ENCODE measurements at places on chromosomes 13 and 19.

- peak; percentile 64 for DNase-seq
These were observed 6.3 kb downstream of the ERICH4 start for GRCh38 chr19:41449079-41449864.

GRCh38 chr13:33218426-33218825 lies 67.1 kb downstream of the STARD13 start:
- DNase-seq = no peak

GRCh38 chr19:42277821-42278451 lies 8.9 kb downstream of the CIC start:
- no peak for DNase-seq

DNA sequence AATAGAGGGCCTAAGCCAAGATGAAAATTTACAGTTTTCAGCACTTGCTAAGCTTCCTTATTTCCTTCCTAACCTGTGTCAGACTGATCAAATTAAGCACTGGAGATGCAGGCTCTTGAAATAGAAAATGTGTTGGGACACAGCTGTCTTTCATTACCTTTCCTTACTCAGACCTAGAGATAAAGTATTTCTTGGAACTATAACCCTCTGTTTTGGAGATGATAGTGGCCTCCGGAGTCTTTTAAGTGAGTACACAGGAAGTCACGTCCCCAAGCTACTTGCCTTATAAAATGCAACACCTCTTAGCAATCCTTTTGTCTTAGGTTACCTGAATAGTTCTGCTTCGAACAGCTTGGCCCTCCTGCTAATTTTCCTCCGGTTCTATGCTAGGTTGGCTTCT lies 12.4 kb upstream of the AKAP11 start:
- DNase-seq = no peak

GRCh38 chr19:30364866-30365800 lies 7.1 kb upstream of the ZNF536 start:
- no peak for DNase-seq

- no peak for DNase-seq
These were observed 85.8 kb upstream of the SPATA13 start for GRCh38 chr13:24074678-24075077.

DNA sequence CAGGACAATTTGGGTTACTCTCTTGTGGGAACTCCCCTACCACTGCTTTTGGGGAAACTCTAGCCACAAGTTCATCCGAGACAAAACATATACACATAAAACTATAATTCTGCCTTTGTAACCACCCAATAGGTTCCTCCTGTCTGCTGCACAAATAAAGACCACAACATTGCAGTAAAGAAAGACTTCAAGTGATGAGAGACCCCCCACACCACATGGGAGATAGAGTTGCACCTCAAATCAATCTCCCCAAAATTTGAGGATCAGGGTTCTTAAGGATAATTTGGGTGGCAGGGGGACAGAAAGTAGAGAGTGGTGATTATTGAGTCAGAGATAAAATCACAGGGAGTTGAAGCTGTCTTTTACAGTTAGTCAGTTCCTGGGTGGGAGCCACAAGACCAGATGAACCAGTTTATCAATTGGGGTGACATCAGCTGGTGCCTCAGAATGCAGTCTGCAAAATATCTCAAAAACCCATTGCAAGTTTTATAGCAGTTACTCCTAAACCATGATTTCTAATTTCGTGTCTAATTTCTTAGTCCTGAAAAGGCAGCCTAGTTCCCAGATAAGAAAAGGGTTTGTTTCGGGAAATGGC lies 1348.5 kb downstream of the PCDH9 start:
- no peak for DNase-seq

DNA sequence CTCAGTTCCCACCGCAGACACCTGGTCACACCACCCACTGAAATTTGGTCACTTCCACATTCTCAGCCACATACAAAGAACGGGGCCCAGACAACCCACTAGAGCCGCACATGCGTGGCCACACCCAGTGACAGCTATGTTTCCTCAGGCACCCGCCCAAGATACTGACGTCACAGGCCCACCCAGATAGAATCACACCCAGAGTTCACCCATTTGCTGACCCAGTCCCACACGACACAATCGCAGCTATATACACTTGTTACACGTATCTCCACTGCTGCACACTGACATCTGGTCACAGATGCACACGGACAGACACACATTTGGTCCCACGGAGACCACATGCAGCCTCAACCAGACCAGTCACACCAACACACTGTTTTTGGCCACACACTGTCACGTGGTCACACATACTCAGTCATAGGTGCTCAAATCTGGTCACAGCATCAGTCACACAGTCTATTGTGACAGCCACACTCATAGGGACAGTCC lies 2.9 kb downstream of the NUMBL start:
- DNase-seq = no peak

DNA sequence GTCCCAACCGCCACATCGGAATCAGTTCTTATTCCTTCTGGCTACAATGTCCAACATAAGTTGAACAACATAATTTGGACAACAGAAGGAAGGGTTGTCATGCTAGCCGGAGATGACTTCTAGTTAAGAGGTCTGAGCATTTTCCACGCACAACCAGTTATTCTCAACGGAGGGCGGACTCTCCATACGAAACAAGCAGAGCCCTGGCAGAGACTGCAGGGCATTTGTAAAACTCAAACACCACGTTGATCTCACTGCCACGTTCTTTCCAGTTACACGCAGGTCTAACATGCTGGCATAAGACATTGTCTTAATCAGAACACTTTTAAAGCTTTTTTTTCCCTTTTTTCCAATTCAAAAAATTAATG lies 38.3 kb upstream of the DCUN1D2 start:
- DNase-seq = no peak

DNA sequence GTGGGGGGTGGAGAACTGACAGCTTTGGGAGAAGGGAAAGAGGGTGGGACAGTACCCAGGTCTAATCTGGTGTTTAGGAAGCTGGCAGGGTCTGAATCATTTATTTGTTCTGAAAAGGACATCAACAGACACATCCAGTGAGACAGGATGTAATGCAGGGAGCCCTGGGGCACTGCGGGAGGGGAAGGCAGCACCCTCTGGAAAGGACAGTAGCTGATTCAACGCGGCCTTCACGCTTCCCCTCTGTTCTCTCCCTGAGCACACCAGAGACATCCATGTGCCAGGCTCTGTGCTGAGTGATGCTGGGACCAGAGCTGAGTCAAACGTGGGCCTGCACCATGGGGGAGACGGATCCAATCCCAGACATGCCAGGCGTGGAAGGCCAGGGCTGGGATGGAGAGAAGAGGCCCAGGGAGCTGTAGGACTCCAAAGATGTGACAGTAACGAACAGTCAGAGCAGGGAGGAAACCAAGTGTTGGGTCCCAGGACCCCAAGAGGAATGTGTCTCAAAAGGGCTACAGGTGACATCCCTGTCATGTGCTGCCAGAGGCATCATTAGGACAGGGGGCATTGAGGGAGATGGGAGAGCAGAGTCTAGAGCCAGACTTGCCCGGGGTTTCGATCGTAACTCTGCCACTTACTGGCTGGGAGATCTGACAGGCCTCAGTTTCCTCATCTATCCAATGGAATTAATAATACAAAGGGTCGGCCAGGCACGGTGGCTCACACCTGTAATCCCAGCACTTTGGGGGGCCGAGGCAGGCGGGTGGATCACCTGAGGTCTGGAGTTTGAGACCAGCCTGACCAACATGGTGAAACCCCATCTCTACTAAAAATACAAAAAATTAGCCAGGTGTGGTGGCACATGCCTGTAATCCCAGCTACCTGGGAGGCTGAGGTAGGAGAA lies 1.7 kb downstream of the ETFB start:
- no peak for DNase-seq

- DNase-seq = no peak
These were observed 2.0 kb upstream of the ZIC2 start for GRCh38 chr13:99979453-99980200.

- peak; percentile 81 for DNase-seq
These were observed 902 bp upstream of the ZNF428 start for GRCh38 chr19:43620061-43621001.

DNA sequence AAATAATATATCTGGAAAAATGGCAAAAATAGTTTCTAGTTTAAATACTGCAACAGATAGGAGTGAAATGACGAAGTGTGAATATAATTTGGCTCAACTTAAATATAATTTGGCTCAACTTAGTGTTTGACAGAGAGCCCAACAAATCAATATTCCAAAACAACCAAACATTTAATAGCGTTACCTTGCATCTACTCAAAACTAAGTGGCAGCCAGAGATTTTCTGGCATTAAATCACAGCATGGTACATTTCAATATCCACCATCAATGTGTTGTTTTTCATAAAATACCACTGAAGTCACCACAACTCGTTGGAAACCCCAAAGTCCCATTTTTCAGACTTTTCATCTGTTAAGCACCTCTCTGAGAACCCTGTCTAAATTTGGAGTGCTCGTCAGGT lies 69.6 kb downstream of the DCLK1 start:
- no peak for DNase-seq

- DNase-seq = no peak
These were observed 87.4 kb upstream of the UFM1 start for GRCh38 chr13:38262211-38262610.

- no peak for DNase-seq
These were observed at the start of gene F10 for GRCh38 chr13:113122550-113123225. Gene F10 (plus strand): TSS chr13:113122799. CDS start chr13:113122856, 57 bp downstream.

DNA sequence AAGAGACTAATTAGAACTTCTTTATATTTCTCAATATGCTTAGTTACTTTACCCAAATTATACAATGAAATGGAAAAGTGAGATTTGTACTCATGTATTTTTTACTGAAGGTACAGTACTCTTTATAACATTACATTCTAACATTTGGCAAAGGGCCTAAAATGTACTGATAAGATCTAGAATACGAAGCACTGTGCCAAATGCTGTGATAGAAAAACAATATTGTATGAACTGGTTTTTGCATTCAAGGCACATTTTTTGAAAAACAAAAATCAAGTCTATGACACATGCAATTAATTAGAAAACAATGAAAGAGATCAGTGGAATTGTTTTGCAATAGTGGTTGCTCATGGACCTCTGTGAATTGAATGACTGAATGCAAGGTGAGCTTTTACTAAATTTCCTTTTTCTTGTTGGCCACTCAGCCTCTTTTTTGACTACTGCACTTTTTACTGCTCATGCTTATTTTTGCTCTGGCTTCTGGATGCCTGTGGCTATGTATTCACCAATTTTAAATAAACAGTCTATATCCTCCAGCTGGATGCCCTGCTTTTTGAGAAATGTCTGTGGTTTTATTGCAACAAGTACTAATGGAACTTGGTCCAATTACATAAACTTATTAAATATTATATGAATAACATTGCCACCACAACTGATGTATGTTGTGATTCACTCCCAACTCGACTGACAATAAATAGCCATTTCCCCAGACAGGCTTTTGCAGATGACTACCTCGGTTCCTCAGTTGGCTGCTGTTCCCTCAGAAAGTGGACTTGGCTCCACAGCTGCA lies 41.4 kb upstream of the OBI1 start:
- no peak for DNase-seq

DNA sequence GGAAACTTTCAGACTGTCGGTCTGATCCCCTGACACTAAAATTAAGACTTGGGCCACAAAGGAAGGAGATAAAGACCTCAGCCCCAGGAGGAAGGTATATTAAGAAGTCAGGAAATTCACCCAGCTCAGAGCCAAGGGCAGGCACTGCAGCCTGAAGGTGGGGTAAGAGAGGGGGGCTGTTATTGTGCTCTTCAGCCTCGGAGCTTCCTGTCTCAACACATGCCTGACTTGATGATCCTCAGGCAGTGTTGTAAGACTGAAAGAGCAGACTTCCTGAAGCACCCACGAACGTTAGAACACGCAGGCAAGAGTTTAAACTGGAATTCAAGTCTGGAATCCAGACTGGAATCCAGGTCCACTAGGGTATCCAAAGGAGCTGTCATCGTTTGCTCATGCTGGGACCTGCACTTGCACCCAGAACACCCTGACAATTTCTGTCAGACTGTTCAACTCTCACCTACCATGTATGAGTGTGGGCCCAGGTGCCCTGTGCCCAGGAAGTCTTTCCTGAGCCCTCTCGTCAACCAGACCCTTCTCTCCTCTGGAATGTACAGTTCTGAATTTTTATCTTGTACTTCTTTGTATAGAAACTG lies 10.7 kb upstream of the FLT1 start:
- no peak for DNase-seq

DNA sequence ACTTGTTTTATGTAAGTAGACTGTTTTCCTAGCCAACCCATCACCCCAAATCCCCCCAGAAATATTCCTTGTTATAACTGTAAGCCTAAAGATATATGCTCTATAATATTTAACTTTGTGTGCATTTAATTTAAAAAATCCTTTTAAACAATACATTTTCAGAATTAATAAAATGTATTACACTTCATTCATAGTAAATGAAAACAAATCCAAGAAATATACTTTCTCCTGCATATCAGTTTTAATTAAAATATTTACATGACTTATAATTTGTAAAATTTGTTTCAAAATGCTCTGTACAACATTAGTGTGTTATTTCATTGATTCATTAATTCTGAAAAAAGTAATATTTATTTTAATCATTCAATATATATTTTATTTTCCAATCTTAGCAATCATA lies 669.1 kb upstream of the PCDH20 start:
- no peak for DNase-seq

GRCh38 chr13:99956473-99957349 lies 14.9 kb downstream of the ZIC5 start:
- DNase-seq = no peak
